ENCODE measurements at places on chromosomes 12 and 14. TPM values are rescaled to one million over a fixed set of nuclear protein-coding genes. Genes with fewer than 3 reads are reported as not detected.

GRCh38 chr12:13102461-13103195, 839 bp downstream of the GSG1 start:
- no peak for DNase-seq
- no peak overlapping the region for H3K4me3 ChIP-seq
- no peaks in the 10 kb centered on the region for H3K36me3 ChIP-seq
- peaks cover 24% of the 10 kb centered on the region for H3K4me1 ChIP-seq

DNA sequence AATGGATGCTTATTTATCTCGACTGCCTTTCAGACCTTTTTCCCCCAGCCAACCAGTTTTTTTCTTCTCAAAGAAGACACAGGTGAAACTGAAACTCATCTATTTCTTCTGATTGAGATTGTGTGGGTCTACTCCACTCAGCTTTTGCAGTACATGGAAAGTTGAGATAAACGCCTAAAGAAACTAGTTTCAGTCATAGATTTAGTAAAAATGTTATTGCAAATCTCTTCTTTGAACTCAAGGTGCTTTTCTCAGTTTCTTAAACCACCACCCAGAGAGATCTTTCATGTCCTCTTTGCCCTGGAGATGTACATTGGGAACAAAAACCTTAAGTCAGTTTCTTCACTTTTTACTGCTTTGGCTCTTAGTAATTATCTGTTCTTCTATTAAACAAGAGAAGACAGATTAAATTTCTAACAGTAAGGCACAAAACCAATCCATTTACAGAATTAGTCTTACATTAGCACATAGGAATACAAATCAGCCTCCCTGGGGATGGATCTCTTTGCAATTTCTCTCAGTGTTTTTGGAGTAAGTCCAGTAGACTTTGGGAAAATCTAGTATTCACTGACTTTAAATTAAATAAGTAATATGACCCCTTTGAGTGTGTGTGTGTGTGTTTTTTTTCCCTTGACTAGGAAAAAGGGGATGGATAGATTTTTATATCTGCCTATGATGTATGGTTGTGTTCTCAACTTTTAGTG, 11.6 kb downstream of the FBXW8 start:
- peaks cover 14% of the 10 kb centered on the region for H3K4me1 ChIP-seq
- no peaks in the 10 kb centered on the region for H3K36me3 ChIP-seq
- DNase-seq, result no peak

GRCh38 chr12:14390449-14390848, 25.0 kb downstream of the ATF7IP start:
- H3K4me1 ChIP-seq, result peaks cover 54% of the 10 kb centered on the region
- H3K27ac ChIP-seq, result no peak overlapping the region

- H3K36me3 ChIP-seq, result no peaks in the 10 kb centered on the region
- peak overlapping the region; percentile 95 for H3K27ac ChIP-seq
- DNase-seq, result peak; percentile 29
- peak overlapping the region; percentile 78 for H3K4me3 ChIP-seq
These were observed 25.7 kb downstream of the KLRK1 start for GRCh38 chr12:10363914-10364814.

GRCh38 chr14:104187931-104188726, 49.7 kb downstream of the KIF26A start:
- H3K27ac ChIP-seq, result no peak overlapping the region
- no peak overlapping the region for H3K4me3 ChIP-seq
- no peaks in the 10 kb centered on the region for H3K36me3 ChIP-seq
- no peak for DNase-seq
- H3K4me1 ChIP-seq, result peaks cover 43% of the 10 kb centered on the region

DNA sequence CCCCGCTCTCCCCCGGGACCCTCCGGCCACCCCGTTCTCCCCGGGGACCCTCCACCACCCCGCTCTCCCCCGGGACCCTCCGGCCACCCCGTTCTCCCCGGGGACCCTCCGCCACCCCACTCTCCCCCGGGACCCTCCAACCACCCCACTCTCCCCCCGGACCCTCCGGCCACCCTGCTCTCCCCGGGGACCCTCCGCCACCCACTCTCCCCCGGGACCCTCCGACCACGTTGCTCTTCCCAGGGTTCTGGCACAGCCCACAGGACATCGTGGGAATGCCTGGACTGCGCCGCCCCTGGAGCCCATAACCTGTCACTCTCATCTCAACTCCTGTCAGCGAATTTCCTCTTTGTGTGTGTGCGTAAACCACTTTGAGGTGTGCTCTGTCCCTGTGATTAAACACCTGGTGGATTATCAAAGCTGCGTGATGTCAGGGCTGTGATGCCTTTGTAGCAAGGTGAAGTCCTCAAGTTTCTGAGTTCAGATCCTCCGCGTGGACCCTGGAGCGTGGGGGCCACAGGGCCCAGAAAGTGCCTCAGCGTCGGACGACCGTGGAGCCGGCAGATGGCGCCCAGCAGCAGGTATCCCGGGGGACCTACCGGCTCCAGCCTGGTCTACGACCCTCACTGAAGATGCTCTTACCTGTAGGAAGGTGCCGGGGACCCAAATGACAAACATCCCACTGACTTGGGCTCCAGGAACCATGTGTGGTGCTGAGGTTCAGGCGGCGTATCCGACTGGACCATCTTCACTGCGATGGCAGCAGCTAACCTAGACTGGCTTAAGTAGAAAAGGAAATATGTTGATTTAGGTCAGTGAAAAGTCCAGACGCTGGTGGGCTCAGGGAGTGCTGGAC, 63.2 kb upstream of the GALNT9 start:
- DNase-seq, result no peak
- no peak overlapping the region for H3K27ac ChIP-seq
- H3K4me1 ChIP-seq, result no peaks in the 10 kb centered on the region
- H3K4me3 ChIP-seq, result no peak overlapping the region

- no peaks in the 10 kb centered on the region for H3K36me3 ChIP-seq
- DNase-seq, result no peak
- H3K4me3 ChIP-seq, result no peak overlapping the region
- H3K27ac ChIP-seq, result no peak overlapping the region
- H3K27me3 ChIP-seq, result no peaks in the 10 kb centered on the region
These were observed 963.2 kb downstream of the TRHDE start for GRCh38 chr12:73235387-73235786.

GRCh38 chr12:96701856-96702255, 205.2 kb upstream of the NEDD1 start:
- no peak overlapping the region for H3K27ac ChIP-seq
- no peak overlapping the region for H3K4me3 ChIP-seq
- H3K27me3 ChIP-seq, result no peaks in the 10 kb centered on the region
- no peak for DNase-seq

DNA sequence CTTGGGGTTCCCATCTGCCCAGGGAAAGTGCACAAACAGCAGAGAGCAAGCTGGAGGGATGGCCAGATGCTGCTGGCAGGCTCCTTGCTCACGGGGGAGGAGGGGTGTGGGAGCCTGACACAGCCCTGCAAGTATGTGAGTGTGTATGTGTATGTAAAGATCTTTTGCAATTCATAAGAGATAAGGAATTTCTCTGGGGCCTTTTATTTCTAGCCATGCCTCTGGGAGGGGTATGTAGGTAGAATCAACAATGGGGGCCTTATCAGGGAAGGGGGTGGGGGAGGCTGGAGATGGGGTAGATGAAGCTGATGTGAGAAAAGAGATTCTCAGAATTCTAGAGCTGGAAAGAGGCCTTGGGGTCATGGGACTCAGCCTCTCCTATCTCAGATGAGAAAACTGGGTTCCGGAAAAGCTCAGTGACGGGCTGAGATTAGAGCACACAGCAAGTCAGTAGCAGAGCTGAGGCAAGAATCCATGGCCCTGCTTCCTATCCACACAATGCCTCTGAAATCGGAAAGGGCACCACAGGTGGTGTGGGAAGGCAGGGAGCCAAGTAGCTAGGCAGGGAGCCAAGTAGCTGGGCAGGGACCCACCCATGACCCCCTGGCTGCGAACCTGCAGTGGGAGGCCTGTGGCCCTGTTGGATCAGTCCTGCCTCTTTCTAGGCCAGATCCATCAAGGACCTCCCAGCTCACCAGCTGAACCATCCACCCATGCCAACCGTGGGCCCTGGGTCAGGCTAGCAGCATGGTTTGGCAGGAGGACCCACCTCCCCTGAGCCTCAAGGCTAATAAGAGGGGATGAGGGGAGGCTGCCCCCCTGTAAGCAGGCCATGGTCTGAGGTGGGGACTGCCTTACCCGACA, 54.7 kb downstream of the PLEKHG3 start:
- H3K36me3 ChIP-seq, result no peaks in the 10 kb centered on the region
- H3K27me3 ChIP-seq, result no peaks in the 10 kb centered on the region

- peaks cover 18% of the 10 kb centered on the region for H3K4me1 ChIP-seq
- H3K27ac ChIP-seq, result no peak overlapping the region
- no peaks in the 10 kb centered on the region for H3K36me3 ChIP-seq
- no peaks in the 10 kb centered on the region for H3K27me3 ChIP-seq
These were observed 49.7 kb upstream of the OVCH1 start for GRCh38 chr12:29547151-29547632.

Gene ARHGDIB
- total RNA-seq, result 58.3 TPM

Gene TMEM117
- total RNA-seq, result 8.5 TPM

Gene HOXC9
- not detected for total RNA-seq

Gene RNASE7
- total RNA-seq, result not detected

Gene DLK1
- total RNA-seq, result 5.3 TPM

Data from heart right ventricle (tissue), 16 donors.